Vagina (tissue), 2 donors: ENCODE measurements at places on chromosomes 5 and 9. TPM values are rescaled to one million over a fixed set of nuclear protein-coding genes. Genes with fewer than 3 reads are reported as not detected.

Gene CA9
- total RNA-seq = 0.98 TPM

Gene CNOT6
- total RNA-seq = 21.4 TPM

Gene PCA3
- total RNA-seq = not detected

Gene LRRC26
- total RNA-seq = not detected

Gene BASP1
- 46.4 TPM for total RNA-seq

Gene CARTPT
- not detected for total RNA-seq

Gene SLC6A19
- not detected for total RNA-seq

- H3K27ac ChIP-seq = no peak overlapping the region
- H3K4me3 ChIP-seq = no peak overlapping the region
- DNase-seq = no peak
- no peaks in the 10 kb centered on the region for H3K27me3 ChIP-seq
Measured at GRCh38 chr5:60402161-60402785, 297.7 kb downstream of the DEPDC1B start.

DNA sequence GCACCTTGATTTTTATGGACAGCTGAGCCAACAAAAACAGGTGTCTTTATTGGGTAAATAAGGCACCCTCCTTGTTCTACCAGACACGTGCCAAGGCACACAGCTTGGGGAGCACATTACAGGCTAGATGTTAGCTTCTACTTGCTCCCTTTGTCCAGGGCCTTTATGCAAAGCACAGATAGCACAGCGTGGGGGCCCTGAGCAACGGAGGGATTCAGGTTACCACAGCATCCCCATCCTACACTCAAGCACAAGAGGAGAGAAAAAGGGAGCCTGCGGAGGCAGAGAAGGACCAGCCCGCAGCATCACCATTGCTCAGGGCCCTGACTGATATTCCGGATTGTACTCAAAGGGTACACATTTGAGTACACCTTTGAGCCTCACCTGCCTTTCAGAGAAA, 181.7 kb upstream of the KIF2A start:
- H3K27me3 ChIP-seq = no peaks in the 10 kb centered on the region
- no peak overlapping the region for H3K4me3 ChIP-seq
- no peaks in the 10 kb centered on the region for H3K4me1 ChIP-seq

DNA sequence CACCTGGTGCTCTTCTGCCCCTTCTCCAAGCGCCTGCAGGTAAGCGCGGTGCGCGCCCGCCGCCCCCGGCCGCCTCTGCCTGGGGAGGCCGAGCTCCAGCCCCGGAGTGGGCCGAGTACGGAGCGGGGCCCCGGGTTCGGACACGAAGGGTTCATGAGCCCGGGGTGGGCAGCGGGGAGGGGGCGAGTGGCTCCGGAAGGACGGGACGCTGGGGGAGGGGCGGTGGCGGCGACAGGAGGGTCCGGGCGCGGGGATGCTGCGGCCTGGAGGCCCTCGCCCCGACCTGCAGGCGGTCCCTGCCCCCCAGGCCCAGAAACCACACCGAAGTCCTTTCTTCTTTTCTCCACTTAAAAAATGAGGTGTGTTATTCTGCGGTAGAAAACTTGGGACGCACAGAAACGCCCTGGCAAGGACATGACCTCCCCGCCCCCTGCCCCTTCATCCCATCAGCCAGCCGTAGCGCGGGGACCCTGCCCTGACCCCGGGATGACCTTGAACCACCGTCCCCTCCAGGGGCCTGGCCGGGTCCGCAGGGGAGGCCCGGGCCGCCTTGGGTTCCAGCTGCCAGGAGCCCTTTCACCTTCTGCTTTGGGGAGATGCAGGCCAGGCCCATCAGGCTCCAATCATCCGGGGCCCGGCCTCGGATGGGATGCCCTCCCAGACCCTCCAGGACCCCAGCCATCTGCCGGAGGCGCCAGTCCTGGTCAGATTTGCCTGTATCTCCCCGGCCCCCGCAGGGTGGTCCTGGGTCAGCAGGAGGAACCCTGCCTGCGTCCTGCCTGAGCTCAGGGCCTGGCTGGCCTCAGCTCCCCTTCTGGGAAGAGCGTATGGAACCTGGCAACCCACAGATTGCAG, 545 bp downstream of the DIPK1B start:
- H3K36me3 ChIP-seq = no peaks in the 10 kb centered on the region
- peaks cover 3% of the 10 kb centered on the region for H3K27me3 ChIP-seq
- H3K4me1 ChIP-seq = peaks cover 20% of the 10 kb centered on the region
- no peak overlapping the region for H3K27ac ChIP-seq
- H3K4me3 ChIP-seq = peak overlapping the region; percentile 42

GRCh38 chr9:137685035-137685740, 66.4 kb downstream of the EHMT1 start:
- no peak for DNase-seq
- H3K27ac ChIP-seq = no peak overlapping the region
- H3K4me1 ChIP-seq = peaks cover 37% of the 10 kb centered on the region
- no peak overlapping the region for H3K4me3 ChIP-seq

DNA sequence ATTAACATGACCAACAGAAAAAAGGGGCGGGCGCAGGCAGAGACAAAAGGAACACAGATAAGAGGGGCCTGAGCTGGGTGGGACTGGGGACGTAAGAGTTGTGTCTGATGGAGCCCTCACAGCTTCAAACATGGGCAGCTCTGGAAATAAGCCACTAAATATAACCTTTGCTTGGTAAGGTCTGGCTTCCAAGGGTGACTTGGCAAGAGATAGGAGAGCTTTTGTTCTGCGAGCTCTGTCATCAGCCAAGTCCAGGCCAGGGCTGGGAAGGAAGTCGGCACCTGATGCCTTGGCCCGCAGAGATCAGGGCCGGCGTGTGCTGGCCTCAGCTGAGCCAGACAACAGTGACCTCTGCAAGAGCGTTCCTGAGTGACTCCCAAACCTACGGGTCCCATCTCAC, 11.8 kb downstream of the TRUB2 start:
- peaks cover 49% of the 10 kb centered on the region for H3K36me3 ChIP-seq
- H3K27ac ChIP-seq = no peak overlapping the region
- DNase-seq = no peak
- no peaks in the 10 kb centered on the region for H3K4me1 ChIP-seq
- H3K4me3 ChIP-seq = no peak overlapping the region

GRCh38 chr9:76405868-76406267, 11.6 kb upstream of the RFK start:
- H3K4me3 ChIP-seq = no peak overlapping the region
- H3K27ac ChIP-seq = no peak overlapping the region
- H3K27me3 ChIP-seq = no peaks in the 10 kb centered on the region
- no peak for DNase-seq

GRCh38 chr5:176536132-176536901, 885 bp downstream of the RNF44 start:
- H3K27ac ChIP-seq = peak overlapping the region; percentile 98
- peak overlapping the region; percentile 90 for H3K4me3 ChIP-seq
- H3K27me3 ChIP-seq = no peaks in the 10 kb centered on the region
- H3K4me1 ChIP-seq = peaks cover 66% of the 10 kb centered on the region

DNA sequence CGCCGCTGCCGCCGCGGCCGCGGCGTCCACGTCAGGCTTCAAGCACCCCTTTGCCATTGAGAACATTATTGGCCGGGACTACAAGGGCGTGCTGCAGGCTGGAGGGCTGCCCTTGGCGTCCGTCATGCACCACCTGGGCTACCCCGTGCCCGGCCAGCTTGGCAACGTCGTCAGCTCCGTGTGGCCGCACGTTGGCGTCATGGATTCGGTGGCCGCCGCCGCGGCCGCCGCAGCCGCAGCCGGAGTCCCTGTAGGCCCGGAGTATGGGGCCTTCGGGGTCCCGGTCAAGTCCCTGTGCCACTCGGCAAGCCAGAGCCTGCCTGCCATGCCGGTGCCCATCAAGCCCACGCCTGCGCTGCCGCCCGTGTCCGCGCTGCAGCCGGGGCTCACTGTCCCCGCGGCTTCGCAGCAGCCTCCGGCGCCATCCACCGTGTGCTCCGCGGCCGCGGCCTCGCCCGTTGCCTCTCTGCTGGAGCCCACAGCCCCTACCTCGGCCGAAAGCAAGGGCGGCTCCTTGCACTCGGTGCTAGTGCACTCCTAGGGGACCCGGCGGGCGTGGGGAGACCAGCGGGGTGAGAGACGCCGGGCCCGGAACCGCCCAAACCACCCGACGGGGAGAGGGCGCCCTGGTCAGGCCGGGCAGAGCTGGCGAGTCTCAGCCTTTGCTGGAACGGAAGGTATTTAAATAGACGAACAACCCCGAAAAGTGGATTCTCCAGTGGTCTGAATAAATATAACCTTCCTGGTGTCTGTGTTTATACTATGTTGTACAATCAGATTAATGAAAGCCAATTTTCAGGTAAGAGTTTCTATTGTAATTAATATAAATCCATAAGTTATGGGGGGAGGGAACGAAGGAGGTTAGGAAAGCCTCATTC, 1.2 kb downstream of the FOXB2 start:
- H3K27ac ChIP-seq = no peak overlapping the region
- peaks cover 37% of the 10 kb centered on the region for H3K27me3 ChIP-seq
- no peak for DNase-seq
- H3K36me3 ChIP-seq = no peaks in the 10 kb centered on the region
- H3K4me1 ChIP-seq = peaks cover 37% of the 10 kb centered on the region

GRCh38 chr5:135120951-135121350, 86.9 kb upstream of the PITX1 start:
- no peaks in the 10 kb centered on the region for H3K36me3 ChIP-seq
- H3K4me3 ChIP-seq = no peak overlapping the region
- H3K27ac ChIP-seq = no peak overlapping the region

- H3K36me3 ChIP-seq = no peaks in the 10 kb centered on the region
- no peaks in the 10 kb centered on the region for H3K4me1 ChIP-seq
Measured at GRCh38 chr5:124477062-124477461, 269.4 kb downstream of the ZNF608 start.

GRCh38 chr9:100626949-100627348, 49.1 kb downstream of the CAVIN4 start:
- H3K27me3 ChIP-seq = no peaks in the 10 kb centered on the region
- no peaks in the 10 kb centered on the region for H3K4me1 ChIP-seq
- H3K27ac ChIP-seq = no peak overlapping the region
- H3K4me3 ChIP-seq = no peak overlapping the region

DNA sequence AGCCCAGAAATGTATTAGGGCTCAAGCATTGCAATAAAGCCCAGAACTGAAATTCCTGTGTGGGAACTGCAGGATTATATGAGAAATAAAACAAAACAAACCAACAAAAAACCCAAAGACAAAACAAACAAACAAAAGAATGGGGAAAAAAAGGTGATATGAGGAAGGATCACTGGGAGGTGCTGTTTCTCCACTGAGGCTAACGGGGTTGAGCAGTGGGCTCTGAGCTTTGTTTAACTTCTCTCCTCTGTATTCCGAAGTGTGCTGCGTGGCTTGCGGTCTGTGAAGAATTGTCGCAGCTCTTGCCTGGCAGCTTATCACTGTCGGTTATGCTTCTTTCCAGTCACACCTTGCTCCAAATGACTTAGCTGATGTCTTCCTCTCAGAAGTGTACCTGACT, 106.3 kb downstream of the TENT4A start:
- H3K36me3 ChIP-seq = no peaks in the 10 kb centered on the region
- no peak for DNase-seq
- H3K27ac ChIP-seq = no peak overlapping the region
- no peaks in the 10 kb centered on the region for H3K27me3 ChIP-seq
- no peak overlapping the region for H3K4me3 ChIP-seq

DNA sequence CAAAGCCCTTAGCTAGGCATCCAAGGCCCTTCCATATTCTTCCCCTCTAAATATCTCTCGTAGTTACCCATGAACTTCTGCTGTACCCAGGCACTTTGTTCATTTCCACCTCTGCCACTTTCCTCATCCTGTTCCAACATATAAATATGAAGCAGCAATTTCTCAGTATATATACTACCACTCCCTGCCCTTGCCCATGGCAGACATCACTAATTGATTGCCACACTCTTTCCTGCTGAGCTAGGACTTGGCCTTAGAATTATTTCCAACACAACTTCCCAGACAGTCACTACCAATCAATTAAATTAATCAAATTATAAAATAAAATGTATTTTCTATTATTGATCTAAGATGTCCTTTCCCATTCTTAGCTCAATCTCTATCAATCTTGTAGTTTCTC, 8.5 kb downstream of the INSYN2B start:
- no peak overlapping the region for H3K27ac ChIP-seq
- H3K27me3 ChIP-seq = no peaks in the 10 kb centered on the region
- H3K4me3 ChIP-seq = no peak overlapping the region
- peaks cover 5% of the 10 kb centered on the region for H3K4me1 ChIP-seq
